ENCODE measurements at places on chromosomes 2 and 18. TPM values are rescaled to one million over a fixed set of nuclear protein-coding genes. Genes with fewer than 3 reads are reported as not detected.

- no peak for DNase-seq
Observed at GRCh38 chr2:223369889-223370288, 232.3 kb downstream of the SCG2 start.

GRCh38 chr2:28263690-28264089, 129.0 kb upstream of the FOSL2 start:
- no peak for DNase-seq

DNA sequence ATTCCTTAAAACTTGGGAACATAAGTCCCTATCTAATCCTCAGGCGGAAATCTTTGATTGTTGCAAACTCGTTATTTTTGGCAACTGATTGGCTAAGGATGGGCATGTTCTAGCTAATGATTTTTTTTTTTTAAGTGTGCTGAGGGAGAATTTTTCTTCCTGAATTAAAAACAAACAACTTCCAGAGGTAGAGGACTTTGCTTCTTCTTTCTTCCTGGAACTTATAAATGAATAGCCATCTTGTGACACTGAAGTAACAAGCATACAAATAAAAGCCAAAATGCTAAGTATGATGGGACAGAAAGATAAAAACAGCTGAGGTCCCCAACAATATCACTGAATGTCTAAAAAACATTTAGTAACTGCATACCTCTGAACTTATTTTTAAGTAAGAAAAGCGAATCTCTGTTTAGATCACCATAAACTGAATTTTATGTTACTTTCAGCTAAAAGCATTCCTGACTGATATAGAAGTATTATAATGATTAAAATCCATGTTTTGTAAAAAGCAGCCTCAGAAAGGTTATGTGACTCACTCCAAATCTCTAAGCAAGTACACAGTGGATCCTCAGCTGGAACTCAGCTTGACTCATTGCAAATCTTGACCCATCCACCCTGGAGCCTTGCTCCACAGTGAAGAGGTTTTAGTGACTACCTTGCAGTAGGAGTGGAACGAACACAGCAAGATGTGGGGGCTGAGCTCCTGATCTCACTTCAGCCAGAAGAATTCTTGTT, 344.4 kb downstream of the CLIP4 start:
- DNase-seq, result no peak

GRCh38 chr2:219671279-219671678, 43.8 kb downstream of the SLC4A3 start:
- DNase-seq, result no peak

DNA sequence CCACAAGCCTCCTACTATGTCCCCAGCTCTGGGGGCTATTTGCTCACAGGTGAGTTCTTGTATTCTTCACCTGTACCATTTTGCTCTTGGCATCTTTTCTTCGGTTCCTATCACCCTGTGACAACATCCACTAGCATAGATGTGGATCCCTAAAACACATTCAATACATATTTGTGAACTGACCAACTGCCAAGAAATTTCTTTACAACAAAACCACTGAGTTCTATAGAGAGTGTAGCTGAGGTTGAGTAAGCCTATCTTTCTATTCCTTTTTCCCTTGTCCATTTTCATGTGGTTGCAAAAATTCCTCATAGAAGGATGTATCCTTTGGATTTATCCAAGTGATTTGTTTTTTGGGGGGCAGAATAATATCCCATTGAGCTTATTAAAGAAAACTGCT, 192.7 kb upstream of the ITGA4 start:
- DNase-seq, result no peak

DNA sequence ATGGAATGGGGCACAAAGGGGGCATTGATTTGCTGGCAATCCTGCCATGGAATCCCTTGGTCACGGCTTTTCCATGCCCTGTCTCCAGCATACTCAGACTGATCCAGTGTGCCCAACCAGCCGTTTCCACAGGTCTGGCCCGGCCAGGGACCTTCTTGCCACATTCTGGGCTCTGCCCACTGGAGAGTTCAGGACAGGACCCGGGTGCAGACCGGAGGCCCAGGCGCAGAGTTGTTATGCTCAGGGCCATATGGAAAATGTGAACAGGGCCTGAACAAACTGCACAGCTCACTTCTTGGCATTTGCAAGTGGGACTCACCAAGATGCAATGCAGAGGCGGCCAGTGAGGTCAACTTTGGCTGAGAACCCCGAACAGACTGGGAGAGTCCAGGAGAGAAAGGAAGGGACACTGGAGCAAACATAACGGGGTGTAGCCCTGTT, 15.6 kb upstream of the ASAP2 start:
- DNase-seq, result peak; percentile 51

GRCh38 chr2:8176887-8177286, 505.0 kb upstream of the ID2 start:
- no peak for DNase-seq

DNA sequence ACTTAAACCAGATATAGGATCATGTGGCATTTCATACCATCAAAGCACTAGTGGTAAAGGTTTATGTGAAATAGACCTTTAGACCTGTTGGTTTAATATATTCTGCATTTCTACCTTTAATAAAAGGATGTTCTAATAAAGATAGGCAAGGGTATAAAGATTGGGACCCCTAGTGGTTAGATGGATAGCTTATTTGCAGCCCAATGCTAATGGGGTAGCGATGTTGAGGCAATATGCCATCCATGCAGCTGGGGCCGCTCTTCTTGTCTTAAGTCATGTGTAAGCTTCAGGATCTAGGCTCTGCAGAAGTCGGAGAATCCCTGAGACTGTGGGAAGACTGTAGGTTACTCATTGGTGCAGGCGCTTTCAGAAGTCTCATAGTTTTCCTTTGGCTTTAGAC, 114.9 kb downstream of the ICOS start:
- no peak for DNase-seq

GRCh38 chr2:60597346-60597745, 43.9 kb upstream of the BCL11A start:
- no peak for DNase-seq

DNA sequence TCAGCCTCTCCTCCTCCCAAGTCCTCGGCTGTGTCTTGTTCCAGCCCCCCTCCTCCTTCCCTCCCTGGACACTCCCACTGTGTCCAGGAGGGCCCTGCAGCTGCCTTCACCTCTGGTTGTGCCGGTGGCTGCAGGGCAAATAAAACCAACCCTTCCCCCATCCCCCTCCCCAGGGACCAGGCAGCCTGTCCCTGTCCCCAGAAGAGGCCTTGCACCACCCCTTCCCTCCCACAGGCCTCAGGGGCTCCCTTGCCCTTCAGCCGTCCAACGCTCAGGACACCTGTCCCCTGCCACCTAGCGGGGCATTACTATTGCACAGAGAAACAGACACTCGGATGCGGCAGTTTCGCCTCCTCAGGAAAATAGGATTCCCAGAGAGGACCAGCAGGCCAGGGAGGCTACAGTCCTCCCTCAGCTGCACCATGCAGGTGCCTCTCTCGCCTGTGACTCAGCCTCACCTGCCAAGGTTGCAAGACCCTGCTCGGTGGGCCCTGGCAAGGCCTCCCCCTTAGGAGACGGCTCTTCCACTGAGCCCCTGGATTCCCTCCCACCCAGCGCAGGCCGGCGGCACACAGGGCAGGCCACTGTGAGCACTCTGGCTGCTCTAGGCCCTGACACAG, 5.5 kb upstream of the GPC1 start:
- peak; percentile 38 for DNase-seq

DNA sequence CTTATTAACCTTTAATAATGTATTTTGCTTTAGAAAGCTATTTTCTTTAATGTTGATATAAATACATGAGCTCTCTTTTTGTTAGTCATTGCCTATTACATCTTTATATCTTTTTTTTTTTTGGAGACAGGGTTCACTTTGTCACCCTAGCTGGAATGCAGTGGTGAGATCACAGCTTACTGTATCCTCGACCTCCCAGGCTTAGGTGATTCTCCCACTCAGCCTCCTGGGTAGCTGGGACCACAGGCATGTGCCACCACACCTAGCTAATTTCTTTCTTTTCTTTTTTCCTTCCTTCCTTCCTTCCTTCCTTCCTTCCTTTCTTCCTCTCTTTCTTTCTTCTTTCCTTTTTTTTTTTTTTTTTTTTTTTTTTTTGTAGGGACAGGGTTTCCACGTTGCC, 15.4 kb downstream of the NAB1 start:
- DNase-seq, result no peak

DNA sequence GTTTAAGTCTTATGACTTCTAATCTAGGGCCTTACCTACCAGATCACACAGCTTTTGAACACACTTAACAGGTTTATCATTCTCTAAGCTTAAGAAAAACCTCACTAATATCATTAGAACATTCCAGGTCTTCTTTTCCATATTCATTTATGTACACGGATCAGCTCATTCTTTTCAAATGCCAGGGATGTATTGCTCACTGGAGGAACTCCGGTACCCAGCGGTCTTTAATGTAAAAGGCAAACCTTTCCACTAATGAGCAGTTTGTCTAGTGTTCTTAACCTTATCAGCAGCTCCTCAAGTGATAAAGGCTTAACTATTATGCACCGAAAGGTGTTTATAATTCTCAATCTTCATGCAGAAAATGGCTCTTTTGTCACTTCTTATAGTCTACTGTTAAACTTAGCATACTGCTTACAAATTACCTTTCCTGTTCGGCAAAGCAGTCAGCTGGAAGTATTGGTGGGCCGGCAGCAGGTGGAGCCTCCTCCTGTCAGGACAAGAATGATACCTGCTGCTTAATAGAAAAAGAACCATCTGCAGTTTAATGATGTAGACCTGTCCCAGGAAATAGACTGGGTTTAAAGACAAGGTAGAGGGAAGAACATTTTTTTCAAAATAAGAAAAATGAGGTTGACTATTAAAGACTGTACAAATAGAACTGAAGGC, 142.7 kb downstream of the FIGN start:
- no peak for DNase-seq

GRCh38 chr2:219215871-219216534, 2.8 kb downstream of the ABCB6 start:
- DNase-seq, result no peak

- peak; percentile 31 for DNase-seq
Observed at GRCh38 chr2:20440001-20440560, 6.8 kb upstream of the RHOB start.

- no peak for DNase-seq
Observed at GRCh38 chr2:207082619-207083018, 83.1 kb downstream of the KLF7 start.

DNA sequence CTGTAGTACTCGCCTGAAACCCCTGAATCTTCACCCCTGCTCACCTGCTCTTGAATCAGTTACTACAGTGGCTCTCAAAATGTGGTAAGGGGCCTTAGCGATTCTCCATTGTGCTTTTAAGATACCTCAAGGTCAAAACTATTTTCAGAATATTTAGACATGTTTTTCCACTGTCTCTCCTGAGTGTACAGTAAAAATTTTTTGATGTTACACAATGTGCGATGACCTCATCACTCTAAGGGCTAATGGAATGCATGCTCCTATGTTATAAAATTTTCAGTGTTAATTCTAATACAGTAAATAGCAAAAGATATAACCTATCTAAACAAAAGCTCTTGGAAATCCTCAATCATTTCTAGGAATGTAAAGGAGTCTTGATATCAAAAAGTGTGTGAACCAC, 336.9 kb upstream of the PKDCC start:
- DNase-seq, result no peak

DNA sequence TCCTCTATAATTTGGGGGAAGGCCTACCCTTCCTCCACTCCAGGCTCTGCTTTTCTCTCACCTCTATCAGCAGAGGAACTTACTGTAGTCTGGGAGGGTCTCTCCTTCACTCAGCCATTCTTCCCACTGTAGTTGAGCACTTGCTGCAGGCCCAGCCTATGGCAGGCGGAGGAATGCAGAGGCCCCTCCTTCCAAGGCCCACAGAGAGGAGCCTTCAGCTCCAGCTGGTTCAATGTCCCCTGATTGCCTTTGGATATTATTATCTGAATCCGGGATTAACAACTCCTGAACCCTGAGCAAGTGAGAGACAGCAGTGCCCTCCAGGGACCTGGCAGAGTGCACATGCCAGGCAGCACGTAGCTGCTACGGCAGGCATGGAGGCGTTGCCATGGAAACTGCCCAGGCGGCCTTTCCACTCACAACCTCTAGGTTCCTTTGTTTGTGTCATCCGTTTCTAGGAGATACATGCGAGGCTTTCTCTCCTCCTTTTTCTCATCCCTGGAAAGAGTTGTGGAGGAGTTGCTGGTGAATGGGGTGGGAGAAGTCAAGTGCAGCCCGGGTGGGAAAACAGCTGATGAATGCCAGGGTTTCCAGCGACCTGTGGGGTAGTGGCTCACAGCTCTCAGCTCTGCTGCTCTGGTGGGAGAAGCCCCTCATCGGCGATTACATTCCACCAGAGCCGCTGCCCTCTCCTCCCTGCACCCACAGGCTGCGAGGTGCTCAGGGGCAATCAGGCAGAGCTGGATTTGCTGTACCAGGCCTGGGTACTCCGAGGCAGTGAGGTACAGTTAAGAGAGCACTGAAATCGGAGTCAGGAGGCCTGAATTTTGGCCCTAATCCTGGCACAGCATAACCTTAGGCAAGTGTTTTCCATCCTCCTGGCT, 55.3 kb upstream of the HK2 start:
- no peak for DNase-seq

DNA sequence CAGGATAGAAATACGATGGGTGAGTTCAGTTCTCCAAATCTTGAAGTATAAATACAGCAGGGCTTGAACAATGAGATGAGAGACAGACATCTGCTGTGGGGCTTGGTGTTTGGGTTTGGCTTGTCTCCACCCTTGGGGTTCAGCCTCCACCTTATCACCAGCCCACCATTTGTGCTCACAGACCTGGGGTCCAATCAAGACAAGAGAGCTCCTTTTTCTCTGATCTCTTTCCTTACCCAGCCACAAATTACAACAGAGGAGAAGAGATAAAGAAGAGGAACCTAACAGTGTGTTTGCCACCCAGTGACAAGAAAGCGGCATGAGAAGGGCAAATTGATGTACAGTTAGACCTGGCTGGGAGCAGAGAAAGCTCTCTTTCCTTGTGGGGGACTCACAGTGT, 204.5 kb upstream of the CXCR4 start:
- DNase-seq, result no peak

Gene CMPK2
- total RNA-seq, result 3.2 TPM

Gene APCDD1
- total RNA-seq, result 0.58 TPM

Gene LYPD6B
- not detected for total RNA-seq

Gene DCAF17
- 6.9 TPM for total RNA-seq

Gene EVA1A
- total RNA-seq, result 84.3 TPM

Gene CNNM3
- total RNA-seq, result 31.4 TPM

Gene PRSS56
- total RNA-seq, result not detected

Gene STARD6
- total RNA-seq, result not detected

Gene SPDYA
- 0.13 TPM for total RNA-seq

Gene MTCL1
- total RNA-seq, result 2.5 TPM

Gene ACTR1B
- 38.9 TPM for total RNA-seq

Gene DLGAP1
- total RNA-seq, result 0.48 TPM

Gene ALK
- not detected for total RNA-seq

Data from left lobe of liver (tissue), 2 donors.